ENCODE measurements at places on chromosomes 1 and 21.

DNA sequence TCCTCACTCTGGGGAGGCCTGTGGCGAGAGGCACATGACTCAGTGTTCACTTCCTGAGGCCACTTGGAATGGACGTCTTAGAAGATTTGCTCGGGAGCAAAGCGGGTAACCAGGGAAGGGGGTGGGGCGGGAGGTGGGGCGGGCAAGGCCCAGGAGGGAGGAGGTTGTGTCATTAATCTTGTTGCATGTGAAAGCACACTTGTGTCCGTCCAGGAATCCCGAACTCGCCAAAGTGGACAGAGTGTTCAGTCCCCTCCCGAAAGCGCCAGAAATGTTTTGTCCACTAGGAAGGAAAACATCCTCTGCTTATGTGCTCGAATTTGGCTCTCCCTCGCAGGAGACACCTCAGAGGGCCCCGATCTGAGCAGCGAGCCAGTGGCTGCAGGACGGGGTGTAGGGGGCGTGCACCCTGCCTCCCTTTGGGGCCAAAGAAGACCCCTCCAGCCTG, 84.2 kb downstream of the SPSB1 start:
- peak; percentile 75 for DNase-seq

- no peak for DNase-seq
Measured at GRCh38 chr1:116325922-116326321, 47.1 kb upstream of the ATP1A1 start.

- DNase-seq = no peak
Measured at GRCh38 chr1:58907398-58907797, 123.6 kb upstream of the JUN start.

- DNase-seq = no peak
Measured at GRCh38 chr1:145972580-145972979, 8.1 kb downstream of the POLR3GL start.

- DNase-seq = no peak
Measured at GRCh38 chr1:42328047-42328625, 6.9 kb downstream of the FOXJ3 start.

- DNase-seq = no peak
Measured at GRCh38 chr1:207673399-207673798, 28.5 kb downstream of the CR1L start.

GRCh38 chr1:175892686-175893085, 149.3 kb upstream of the TNR start:
- no peak for DNase-seq

DNA sequence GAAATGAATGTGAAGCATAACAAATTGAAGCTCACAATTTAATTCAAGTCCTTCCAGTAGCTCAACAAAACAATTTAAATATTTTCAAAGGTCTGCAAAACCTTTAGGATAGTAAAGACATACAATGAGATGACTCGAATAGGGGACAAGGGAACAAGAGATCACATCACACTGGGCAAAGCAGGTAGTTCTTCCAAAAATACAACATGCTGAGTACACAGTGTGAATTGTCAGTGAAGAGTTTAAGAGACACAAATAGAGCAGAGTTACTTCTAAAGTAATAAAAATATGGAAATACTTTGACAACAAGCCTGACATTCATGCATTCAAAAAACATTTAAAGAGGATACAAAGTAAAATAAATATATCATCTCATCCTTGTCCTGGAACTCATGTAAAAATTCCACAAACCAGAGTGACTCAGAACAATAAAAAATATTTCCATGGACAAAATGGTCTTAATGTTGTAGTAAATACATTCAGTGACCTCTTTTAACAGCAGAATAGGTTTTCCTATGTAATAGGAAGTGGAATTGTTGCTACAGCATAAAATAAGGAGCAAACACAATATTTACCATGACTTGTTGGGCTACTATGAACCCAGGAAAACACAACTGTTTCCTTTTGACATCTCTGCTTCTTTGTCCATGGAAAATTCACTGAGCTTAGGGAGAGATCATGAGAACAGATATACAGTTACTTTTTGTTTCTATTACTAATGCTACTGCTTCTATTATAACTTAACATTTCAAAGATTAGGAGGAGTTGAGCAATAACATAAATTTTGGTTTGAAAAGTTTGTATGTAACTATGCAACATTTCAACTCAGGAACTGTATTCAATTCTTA, 83.7 kb upstream of the BCL10 start:
- DNase-seq = no peak

DNA sequence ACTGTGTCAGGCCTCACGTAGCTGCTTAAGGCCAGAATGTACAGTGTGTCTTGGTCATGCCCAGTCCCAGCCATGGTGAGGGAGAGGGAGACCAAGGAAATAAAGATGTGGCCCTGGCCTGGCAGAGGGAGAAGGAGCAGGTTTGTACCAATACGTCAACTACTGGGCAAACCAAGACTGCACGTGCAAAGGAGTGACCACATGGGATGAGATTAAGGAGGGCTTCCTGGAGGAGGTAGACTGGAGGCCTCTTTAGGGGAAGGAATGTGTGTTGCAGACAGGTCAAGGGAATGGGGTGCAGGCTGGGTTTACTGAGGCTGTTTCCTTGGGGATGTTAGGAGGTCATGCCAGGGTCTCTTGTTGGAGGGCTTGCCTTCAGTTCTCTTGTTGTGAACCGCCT, 7.8 kb downstream of the PLOD1 start:
- no peak for DNase-seq

DNA sequence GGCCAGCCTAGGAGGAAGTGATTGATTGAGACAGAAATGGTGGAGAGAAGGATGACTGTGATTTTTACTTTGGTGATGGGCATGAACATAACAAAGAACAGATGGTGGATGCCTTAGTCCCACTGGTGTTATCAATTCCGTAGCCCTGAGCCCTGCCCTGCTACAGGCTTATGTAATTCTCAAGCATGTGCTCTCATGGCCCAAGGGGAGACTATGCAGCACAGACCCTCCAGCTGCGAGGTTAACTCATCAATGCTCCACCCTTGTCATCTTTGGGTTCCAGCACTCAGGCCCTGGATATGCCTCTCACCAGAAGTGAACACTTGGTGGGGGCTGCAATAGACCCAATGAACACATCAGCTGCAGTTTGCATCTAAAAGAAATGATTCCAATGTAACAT, 62.7 kb upstream of the LRRC8D start:
- peak; percentile 18 for DNase-seq

GRCh38 chr1:230251644-230252191, 174.4 kb downstream of the PGBD5 start:
- no peak for DNase-seq

DNA sequence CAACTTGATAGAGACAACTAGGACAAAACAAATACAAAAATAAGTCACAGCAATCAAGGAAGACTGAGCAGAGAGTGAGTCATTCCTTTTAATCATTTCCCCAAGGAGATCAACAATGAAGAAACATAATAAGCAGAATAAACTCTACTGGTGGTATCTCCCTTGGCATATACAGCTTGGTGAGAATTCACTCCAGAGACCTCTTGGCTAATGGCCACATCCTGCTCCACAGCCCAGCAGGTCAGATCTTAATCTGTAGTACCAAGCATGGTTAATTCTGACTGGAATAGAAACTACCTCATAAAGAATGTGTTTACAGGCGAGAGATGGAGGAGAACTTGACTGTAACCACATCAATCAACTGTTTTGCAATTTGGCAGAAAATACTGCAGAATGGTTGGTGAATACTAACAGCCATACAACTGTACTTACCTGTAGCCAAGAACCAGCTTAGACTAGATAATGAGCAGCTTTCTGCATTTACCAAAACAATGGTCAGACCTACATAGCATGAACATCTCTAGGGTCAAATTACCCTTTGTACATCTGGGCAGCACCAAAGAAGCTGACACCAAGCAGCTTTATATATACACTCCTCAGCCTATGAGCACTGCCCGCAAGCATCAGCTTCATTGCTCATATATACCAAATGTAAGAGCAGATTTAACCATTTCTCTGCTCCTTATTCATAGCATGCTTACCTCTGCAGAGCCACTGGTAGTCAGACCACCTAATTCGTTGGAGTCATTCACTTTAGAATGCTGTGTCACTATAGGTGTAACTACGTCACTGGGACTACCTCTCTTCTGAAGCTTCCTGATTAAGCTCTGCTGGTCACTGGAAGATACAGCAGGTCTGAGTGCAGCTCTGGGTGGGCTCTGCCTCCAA, 51.0 kb downstream of the KIAA0319L start:
- DNase-seq = peak; percentile 79

DNA sequence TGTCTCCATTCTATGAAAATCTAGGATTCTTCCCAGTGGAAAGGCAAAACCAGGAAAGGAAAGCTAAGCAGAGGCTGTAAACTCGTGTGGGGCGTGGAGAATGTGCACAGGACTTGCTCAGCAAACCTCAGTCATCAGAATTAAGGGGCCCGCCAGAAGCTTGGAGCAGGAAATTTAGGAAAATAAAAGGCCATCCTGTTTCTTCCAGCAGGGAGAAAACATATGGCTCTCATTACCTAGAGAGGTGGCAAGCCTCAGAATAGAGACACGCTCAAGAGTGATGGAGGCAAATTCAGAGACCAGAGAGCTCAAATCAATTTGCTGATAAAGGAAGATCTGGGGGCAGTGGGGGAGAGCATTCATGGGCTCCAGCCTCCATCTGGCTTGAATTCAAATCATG, 151.9 kb upstream of the KLHDC7A start:
- DNase-seq = no peak

- DNase-seq = peak; percentile 93
Measured at GRCh38 chr1:8439015-8439702, 121.2 kb downstream of the SLC45A1 start.

DNA sequence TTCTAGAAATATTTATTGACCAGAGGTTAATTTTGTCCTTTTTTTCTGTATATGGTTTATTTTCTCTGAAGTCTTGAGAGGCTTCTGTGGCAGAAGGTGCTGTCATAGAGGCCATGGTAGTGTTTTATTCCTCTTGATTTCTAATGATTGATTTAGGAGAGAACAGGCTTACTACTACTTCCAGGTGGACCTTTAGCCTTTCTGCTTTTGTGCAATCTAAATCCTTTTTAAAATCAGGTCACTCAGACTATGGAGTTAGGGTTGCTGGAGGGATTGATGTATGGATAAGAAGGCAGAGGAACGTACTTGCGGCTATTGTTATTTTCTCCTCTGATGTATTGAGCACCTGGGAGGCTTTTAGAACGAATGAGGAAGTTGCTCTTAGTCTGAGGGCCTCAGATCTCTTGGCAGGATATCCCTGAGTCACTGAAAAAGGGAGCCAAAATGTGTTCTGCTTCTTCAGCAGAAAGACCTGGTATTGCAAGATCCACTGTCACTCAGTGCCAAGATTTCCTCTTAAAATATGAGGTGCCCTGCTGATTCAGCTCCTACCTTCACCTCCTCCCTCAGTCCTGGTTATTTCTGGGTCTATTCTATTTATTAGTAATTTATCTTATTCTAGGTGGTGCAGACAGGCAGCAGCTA, 277.4 kb downstream of the ZNF648 start:
- DNase-seq = no peak

DNA sequence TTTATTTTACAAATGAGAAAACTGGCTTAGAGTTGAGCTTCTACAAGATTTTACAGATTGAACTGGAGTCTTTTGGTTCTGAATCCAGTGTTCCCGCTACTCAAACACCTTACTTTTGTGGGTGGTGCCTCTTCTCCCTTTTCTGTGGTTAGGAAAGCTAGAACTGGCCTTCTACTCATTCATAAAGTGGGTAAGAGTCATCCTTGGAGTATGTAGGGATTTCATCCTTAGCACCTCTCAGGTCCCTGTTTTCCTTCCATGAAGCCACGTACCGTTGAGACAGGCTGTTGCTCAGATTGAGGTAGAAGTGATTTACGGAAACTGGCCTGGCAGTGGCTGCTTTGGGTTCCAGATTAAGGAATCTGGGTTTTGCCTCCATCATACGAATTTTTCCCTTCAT, 35.8 kb downstream of the WNT4 start:
- no peak for DNase-seq

DNA sequence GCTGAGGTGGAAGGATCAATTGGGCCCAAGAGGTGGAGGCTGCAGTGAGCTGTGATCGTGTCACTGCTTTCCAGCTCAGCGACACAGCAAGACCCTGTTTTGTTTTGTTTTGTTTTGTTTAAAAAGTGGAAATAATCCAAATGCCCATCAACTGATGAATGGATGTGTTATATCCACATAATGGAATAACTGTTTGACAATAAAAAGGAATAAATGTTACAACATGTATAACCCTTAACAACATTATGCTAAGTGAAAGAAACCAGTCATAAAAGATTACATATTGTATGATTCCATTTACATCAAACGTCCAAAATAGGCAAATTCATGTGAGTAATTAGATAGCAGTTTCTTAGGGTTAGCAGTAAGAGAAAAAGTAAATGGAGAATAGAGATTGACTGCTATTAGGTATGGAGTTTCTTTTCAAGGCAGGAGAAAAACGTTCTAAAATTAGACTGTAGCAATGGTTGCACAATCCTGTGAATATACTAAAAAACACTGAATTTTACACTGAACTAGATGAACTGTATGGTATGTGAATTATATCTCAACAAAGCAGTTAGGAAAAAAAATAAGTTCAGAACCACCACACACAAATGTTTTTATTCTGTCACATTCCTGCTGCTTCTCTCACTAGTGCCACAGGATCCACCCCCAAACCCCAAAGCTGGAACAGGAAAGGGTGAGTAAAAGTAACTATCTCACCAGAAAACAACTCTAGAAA, 15.7 kb downstream of the FOXJ3 start:
- peak; percentile 18 for DNase-seq

GRCh38 chr21:41651406-41651805, 115.4 kb downstream of the RIPK4 start:
- no peak for DNase-seq

GRCh38 chr1:6695868-6696267, 5.7 kb downstream of the DNAJC11 start:
- DNase-seq = no peak

- DNase-seq = no peak
Measured at GRCh38 chr1:244065063-244065793, 14.1 kb downstream of the ZBTB18 start.

- peak; percentile 10 for DNase-seq
Measured at GRCh38 chr1:156342166-156342955, 4.0 kb downstream of the TSACC start.

DNA sequence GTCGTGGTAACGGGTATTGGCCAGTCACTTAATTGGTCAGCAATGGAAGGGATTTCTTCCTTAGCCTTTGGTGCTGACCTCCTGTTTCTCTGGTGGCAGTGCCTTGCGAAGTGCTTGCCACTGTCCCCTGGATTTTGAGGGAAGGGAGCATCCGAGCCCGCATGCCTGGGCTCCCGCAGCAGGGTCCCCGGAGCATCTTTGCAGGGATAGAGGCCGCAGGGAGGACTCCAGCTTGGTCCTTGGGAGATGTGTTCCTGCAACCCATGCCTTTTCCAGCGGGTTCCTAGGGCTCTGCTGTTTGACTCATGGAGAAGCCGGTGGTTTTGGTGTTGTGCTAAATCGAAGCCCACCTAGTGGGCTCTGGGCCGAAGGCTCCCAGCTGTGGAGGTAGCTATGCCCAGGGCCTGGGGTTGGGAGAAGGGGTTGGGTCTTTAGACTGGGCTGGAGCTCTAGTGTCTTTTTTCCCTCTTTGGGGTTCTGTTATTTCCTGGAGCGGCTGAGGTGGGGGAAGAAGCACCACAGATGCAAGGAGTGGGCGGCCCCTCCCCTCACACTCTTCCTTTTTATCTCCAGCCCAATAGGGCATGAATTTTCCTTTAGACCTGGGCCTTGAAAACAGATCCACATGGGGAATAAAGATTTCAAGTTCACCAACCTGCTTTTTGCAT, 39.0 kb downstream of the PIK3CD start:
- DNase-seq = no peak
